ENCODE measurements at places on chromosomes 3 and 15. TPM values are rescaled to one million over a fixed set of nuclear protein-coding genes. Genes with fewer than 3 reads are reported as not detected.

The SLC35G2 gene
- 22.7 TPM for total RNA-seq

The ZMYND10 gene
- total RNA-seq, result 0.61 TPM

The FANCD2OS gene
- not detected for total RNA-seq

The BBX gene
- 110 TPM for total RNA-seq

The SLC24A5 gene
- total RNA-seq, result 423 TPM

The FAM107A gene
- total RNA-seq, result not detected

The EPHA3 gene
- 43.2 TPM for total RNA-seq

The ABI3BP gene
- total RNA-seq, result 0.58 TPM

The LRRC31 gene
- total RNA-seq, result not detected

The LEKR1 gene
- not detected for total RNA-seq

The PRR20G gene
- not detected for total RNA-seq

The IL17RD gene
- total RNA-seq, result 1.4 TPM

The DPH3 gene
- total RNA-seq, result 29.3 TPM

The C3orf52 gene
- total RNA-seq, result 12.4 TPM

The APOD gene
- 90.8 TPM for total RNA-seq

The NCKIPSD gene
- total RNA-seq, result 16.6 TPM

The ISLR2 gene
- total RNA-seq, result not detected

The GOLGA8B gene
- total RNA-seq, result 22.8 TPM

The UQCC5 gene
- 6.6 TPM for total RNA-seq

The ADAMTS17 gene
- 2.4 TPM for total RNA-seq

The EPHA6 gene
- total RNA-seq, result not detected

The CA12 gene
- total RNA-seq, result 19.2 TPM

The ACOX2 gene
- total RNA-seq, result 3.0 TPM

The LRRC2 gene
- not detected for total RNA-seq

The MME gene
- 19.5 TPM for total RNA-seq

The CD276 gene
- 27.2 TPM for total RNA-seq

The CD80 gene
- total RNA-seq, result not detected

The AP3B2 gene
- total RNA-seq, result 0.74 TPM

The UCN2 gene
- 18.8 TPM for total RNA-seq

The GOLGA6L25 gene
- not detected for total RNA-seq

The PLSCR4 gene
- total RNA-seq, result 3.2 TPM

The MED12L gene
- total RNA-seq, result 0.72 TPM

The UBE2Q2 gene
- 30.2 TPM for total RNA-seq

The DNAH12 gene
- total RNA-seq, result not detected

The CHRFAM7A gene
- 0.40 TPM for total RNA-seq

The NR2E3 gene
- total RNA-seq, result not detected

The CGNL1 gene
- total RNA-seq, result 0.24 TPM

The CSNK1G1 gene
- 14.9 TPM for total RNA-seq

The PRKAR2A gene
- 34.9 TPM for total RNA-seq

The EPHB1 gene
- total RNA-seq, result not detected

The FMN1 gene
- 87.0 TPM for total RNA-seq

The SCN11A gene
- not detected for total RNA-seq

The CNTN3 gene
- 0.37 TPM for total RNA-seq

The PPP4R2 gene
- total RNA-seq, result 65.4 TPM

The MUC4 gene
- total RNA-seq, result not detected

The SEMA3B gene
- total RNA-seq, result 0.96 TPM

The SAMMSON gene
- total RNA-seq, result 26.3 TPM

The SLC9C1 gene
- total RNA-seq, result 0.64 TPM

The CMTM8 gene
- total RNA-seq, result 11.2 TPM

The WDR82 gene
- 44.2 TPM for total RNA-seq

The COX5A gene
- total RNA-seq, result 124 TPM

The GPR27 gene
- 0.66 TPM for total RNA-seq

The PLOD2 gene
- total RNA-seq, result 37.7 TPM

The CLDN16 gene
- not detected for total RNA-seq

The TTC21A gene
- 1.7 TPM for total RNA-seq

The GOLIM4 gene
- total RNA-seq, result 17.5 TPM

The PIK3CB gene
- total RNA-seq, result 33.6 TPM
